ENCODE measurements at places on chromosomes 11 and 22.

GRCh38 chr11:96949464-96949863, 559.7 kb downstream of the JRKL start:
- DNase-seq: no peak

GRCh38 chr11:11427542-11427941, 74.5 kb upstream of the CSNK2A3 start:
- DNase-seq: no peak

DNA sequence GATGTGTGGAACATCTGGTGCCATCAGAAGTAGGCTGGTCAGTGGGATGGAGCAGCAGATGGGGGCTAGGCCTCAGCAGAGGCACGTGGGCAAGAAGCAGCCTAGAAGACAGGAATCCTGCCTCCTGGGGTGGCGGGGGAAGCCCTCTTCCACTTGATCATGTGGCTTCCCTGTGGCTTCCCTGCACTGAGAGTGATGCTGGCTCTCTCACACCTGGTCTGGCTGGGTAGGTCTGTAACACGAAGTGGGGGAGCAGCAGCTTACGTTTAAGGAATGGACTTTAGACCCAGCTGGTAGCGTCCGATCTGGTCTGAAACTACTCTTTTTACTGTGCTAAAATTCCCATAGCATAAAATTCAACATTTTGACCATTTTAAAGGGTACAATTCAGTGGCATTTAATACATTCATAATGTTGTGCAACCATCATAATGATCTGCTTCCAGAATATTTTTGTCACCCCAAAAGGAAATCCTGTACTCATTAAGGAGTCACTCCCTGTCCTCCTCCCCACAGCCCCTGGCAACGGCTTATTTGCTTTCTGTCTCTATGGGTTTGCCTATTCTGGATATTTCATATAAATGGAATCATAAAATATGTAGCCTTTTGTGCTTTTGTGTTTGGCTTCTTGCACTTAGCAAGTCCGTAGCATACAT, 21.7 kb downstream of the PTPN5 start:
- no peak for DNase-seq

- DNase-seq: no peak
Observed at GRCh38 chr11:103091064-103091800, 728 bp downstream of the DCUN1D5 start.

- DNase-seq: no peak
Observed at GRCh38 chr11:103499710-103500340, 390.6 kb downstream of the DYNC2H1 start.

Data from CD4-positive, alpha-beta T cell treated with Interleukin-4 for 4 hours (primary cell).